ENCODE measurements at places on chromosomes 12 and 14.

- DNase-seq, result no peak
Measured at GRCh38 chr12:67202678-67203012, 66.5 kb upstream of the CAND1 start.

GRCh38 chr12:111819191-111820158, 22.6 kb upstream of the MAPKAPK5 start:
- no peak for DNase-seq

- no peak for DNase-seq
Measured at GRCh38 chr12:114306646-114307045, 99.3 kb downstream of the TBX5 start.

- no peak for DNase-seq
Measured at GRCh38 chr14:54730156-54730961, 163.4 kb downstream of the SAMD4A start.

GRCh38 chr14:66974397-66975025, 214.7 kb upstream of the GARIN2 start:
- no peak for DNase-seq

- no peak for DNase-seq
Measured at GRCh38 chr12:65155784-65156183, 13.6 kb upstream of the LEMD3 start.

DNA sequence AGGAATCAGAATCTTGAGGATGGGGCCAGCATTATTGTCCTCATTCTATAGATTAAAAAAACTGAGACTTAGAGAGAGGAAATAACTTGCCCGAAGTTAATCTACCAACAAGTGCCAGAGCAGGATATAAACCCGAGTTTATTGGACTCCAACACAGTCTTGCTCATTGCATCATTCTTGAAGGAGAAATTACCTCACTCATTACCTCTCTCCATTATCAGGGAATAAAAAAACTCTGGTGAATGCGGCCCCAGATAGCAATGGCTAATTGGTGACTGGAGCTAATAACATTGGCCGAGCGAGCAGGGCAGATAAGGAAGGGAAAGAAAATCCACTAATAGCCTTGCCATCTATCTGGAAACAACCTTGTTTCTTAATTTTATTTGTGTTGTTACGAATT, 24.7 kb upstream of the TMED10 start:
- no peak for DNase-seq

All from breast epithelium (tissue), 4 donors.